Nephron progenitor cell (in vitro differentiated cells): ENCODE measurements at places on chromosomes 12 and 14.
A peak's percentile ranks its signal among the peaks of the same experiment; 100 is the strongest.

DNA sequence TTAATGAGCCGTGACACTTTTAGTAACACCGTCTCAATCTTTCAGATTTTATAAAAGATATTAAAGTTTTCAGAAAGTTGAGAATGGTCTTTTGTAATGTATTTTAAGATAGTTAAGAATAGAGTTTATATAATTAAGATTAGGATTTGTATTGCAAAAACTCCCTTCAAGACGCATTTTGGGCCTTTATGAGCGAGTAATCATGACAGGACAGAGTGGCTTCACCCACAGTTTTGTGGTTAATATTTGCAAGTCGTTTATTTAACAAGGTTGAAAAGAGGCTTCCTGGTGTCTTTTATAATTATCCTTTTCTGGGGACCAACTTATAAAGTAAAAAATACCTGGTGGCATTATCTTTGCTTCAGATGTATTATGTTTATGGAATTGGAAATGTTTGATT lies 44.0 kb downstream of the TRAF3 start:
- DNase-seq: no peak

DNA sequence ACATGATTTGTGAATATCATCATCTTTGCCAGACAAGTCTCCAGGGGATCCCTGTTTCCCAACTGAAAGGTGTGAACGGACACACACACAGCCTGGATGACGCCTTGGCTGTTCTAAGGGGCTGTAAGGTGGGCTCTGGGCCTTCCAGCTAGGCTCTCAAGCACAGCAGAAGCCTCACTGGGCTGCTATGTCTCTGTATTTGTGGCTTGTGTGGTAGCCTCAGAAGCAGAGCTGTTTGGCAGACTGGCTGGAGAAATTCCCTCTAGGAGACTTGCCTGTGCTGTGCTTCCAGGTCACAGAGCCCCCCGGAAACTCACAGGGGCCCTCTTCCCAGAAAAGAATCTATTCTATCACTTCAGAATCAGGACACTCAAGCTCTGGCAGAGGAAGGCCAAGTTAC lies 21.4 kb downstream of the OTUB2 start:
- DNase-seq: no peak

DNA sequence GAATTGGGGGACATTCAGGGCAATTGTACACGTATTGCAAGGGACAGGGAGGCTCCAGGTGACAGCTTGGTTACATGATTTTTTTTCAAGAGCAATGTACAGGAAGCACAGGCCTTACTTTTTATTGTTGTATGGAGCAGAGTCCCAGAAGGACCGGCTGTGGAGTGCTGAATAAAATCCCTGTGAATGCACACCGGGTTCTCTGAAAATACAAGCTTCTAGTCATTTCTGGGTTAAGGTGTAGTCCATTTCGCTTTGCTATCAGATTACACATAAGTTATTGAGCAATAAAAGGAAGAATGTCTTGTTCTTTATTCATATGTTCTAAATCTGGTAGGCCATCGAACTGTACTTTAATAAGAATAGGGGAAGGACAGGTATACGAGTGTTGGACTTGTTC lies 52.2 kb downstream of the PDE3A start:
- no peak for DNase-seq

GRCh38 chr12:52069327-52070184 lies at the start of gene ATG101:
TSS of gene ATG101 (plus strand) at chr12:52069978. CDS start at chr12:52073651, 3,673 bp downstream.
- peak; percentile 87 for DNase-seq
